ENCODE measurements at places on chromosomes 5 and 9. TPM values are rescaled to one million over a fixed set of nuclear protein-coding genes. Genes with fewer than 3 reads are reported as not detected.

MYO10 gene
- not detected for total RNA-seq

NR2F1-AS1 gene
- total RNA-seq = not detected

SEC61B gene
- 165 TPM for total RNA-seq

PDCD1LG2 gene
- 4.8 TPM for total RNA-seq

CCL28 gene
- total RNA-seq = 16.8 TPM

ZFP2 gene
- total RNA-seq = 0.15 TPM

PCDHB2 gene
- 0.20 TPM for total RNA-seq

GABRA6 gene
- total RNA-seq = not detected

NRARP gene
- 0.75 TPM for total RNA-seq

DNA sequence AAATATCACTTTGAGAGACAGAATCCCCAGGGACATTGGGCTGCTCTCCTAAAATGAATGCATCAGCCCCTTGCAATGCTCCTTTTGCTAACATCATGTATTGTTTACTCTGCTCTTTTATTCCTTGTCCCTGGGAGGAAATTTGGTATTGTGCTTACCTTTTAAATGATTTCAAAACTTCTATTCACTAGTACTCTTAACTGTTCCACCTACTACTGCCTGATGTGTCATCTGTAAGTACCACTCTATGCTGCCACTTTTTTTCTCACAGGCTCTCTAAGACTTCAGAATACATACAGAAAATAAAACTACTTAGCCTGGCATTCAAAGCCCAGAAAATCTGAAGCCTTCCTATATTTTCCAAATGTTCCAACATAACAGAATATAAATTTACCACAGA, 667.2 kb downstream of the BRINP1 start:
- no peak for DNase-seq

DNA sequence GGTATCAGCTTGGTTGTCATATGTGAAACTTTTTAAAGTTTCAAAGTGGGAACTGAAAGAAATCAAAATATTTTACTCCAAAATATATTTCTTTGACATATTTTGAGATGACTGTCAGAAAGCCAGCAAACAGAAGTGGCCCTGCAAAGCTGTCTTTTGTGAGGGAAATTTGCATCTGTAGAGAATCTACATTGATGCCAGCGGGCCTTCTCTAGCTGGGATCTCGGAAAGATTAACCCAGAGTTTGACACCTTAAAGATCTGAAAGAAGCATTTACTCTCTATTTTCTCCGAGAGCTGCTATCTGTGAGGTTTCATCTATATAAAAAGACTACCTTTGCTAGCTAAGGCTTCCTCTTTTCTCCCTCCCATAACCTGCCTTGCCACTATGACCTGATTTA, 303.6 kb downstream of the FBXL17 start:
- no peak for DNase-seq

- no peak for DNase-seq
These were observed 84.6 kb downstream of the USP20 start for GRCh38 chr9:129919841-129920240.

DNA sequence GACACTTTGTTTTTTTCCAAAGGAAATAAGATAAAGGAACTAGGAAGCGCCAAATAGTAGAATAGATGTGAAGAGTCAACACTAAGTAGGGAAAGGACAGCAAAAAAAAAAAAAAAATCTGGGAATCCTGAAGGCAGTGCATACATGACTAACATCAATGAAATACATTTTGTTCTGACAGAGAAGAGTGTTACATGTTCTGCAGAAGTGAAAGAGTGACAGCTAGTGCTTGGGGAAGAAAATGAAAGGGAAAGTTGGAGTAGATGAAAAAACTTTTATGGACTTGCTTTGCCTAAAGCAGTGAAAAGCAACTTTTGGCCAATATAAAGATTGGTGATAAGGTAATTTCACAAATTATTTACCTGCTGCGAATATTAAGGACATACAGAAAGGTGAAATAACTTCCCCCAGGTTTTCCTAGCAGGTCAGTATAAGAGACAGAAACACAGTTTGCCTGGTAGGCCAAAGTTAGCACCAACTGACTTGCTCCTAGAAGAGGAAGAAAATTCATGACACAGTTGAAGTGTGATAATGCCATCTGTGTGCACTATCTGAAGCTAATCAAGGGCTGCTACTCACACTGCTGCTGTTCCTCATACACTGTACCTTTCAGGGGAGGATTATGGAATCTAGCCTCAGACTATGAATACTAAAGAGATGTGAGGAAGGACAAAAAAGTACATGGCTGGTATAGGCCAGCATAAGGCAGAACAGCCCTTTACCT, 38.6 kb downstream of the RANBP6 start:
- no peak for DNase-seq

- no peak for DNase-seq
These were observed 8.1 kb downstream of the HBEGF start for GRCh38 chr5:140338336-140338735.

- no peak for DNase-seq
These were observed 80.7 kb downstream of the HAPLN1 start for GRCh38 chr5:83639911-83640310.

GRCh38 chr9:20351715-20352114, 270.6 kb downstream of the MLLT3 start:
- DNase-seq = no peak

- DNase-seq = no peak
These were observed 479.0 kb downstream of the CAAP1 start for GRCh38 chr9:26413611-26414010.

- no peak for DNase-seq
These were observed 4.1 kb downstream of the ASB6 start for GRCh38 chr9:129637673-129638439.

DNA sequence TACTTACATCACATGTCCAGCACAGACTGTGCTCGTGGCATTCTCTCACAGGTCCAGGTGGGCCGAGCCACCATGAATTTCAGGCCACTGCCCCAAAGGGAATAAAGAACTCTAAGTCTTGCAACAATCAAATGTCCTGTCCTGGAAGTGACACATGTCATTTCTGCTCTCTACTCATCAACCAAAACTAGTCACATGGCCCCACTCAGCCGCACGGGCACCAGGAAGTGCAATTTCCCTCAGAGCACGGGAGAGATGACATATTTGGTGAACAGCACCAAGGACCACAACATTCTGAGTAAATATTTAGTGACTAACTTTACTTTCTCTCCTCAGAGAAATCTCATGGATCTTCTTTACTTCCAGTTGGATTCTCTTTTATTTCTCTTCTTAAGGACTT, 131.1 kb upstream of the TUT7 start:
- peak; percentile 40 for DNase-seq

DNA sequence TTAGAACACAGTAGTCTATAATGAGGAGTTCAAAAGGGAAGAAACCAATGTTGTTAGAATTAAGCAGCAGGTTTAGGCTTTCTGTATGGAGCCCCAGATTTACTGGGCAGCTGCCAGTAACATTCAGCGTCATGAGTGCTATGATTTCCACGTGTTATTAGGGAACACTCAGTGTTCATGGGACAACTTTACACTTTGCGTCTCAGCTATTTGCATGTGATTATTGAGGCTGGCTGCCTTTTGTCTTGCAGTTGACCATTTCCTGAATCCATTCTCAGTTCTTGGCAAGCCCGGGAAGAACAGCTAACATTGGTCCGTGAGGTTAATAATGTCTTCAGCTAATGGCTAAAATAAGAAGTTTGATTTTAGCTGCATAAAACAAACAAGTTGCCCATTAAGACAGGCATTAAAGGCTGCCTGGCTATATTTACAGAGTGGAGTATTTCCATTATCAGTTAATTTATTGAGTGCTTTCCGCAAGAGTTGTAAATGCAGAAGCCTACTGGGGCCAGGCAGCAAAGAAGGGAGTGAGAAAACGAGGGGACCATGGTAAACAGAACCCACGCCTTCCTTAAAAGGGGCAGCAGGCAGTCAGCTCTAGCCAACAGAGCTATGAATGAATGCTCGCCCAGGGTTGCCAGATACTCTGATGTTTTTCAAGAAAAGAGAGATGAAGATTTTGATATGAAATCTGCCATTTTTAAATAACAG, 120.9 kb downstream of the PIP5K1B start:
- DNase-seq = no peak

DNA sequence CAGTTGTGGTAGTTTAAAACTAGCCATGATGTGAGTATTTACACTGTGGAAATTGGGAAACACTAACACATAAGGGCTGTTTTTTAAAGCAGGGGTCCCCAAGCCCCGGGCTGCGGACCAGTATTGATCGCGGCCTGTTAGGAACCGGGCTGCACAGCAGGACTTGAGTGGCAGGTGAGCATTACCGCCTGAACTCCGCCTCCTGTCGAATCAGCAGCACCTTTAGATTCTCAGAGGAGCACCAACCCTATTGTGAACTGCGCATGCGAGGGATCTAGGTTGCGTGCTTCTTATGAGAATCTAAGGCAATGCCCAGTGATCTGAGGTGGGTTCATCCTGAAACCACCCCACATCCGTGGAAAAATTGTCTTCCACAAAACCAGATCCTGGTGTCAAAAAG, 127.8 kb downstream of the PCSK5 start:
- DNase-seq = no peak

GRCh38 chr9:134175291-134175807, 11.0 kb upstream of the RNU6ATAC start:
- DNase-seq = no peak

DNA sequence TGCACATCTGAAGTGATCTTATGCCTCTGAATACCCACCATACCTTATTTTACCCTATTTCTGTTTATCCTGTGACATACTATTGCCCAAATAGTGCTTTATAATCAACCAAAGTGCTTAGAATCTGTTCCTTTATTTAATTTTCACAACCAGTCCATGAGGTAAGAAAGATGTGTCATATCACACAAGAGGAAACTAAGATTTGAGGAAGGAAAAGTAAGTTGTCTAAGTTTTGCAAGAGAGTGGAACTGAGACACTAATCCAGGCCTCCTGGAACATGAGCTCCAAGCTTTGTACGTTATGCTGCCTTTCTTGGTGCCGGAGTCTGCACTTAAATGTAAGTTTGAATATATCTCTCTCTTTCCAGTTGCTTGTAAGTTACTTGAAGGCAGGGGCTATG, 17.2 kb downstream of the KDM3B start:
- no peak for DNase-seq

GRCh38 chr5:9766581-9766980, 136.4 kb upstream of the TAS2R1 start:
- no peak for DNase-seq

DNA sequence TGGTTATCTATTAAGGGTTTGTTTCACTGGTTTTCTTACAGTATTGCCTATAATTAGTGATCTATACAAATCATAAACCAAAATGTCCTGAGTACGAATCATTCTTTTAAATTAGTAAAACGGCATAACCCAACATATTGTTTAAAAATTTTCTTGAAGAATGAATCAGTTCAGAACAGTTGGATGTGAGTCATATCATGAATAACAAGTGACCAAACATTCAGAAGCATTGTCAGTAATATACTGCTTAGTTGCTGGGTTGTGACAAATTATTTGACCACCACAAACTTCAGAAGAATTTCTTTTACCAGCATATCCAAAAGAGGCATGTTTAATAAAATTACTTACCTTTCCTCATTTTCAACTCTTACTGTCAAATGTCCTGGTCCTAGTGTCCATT, 111.2 kb downstream of the UNC13B start:
- no peak for DNase-seq

DNA sequence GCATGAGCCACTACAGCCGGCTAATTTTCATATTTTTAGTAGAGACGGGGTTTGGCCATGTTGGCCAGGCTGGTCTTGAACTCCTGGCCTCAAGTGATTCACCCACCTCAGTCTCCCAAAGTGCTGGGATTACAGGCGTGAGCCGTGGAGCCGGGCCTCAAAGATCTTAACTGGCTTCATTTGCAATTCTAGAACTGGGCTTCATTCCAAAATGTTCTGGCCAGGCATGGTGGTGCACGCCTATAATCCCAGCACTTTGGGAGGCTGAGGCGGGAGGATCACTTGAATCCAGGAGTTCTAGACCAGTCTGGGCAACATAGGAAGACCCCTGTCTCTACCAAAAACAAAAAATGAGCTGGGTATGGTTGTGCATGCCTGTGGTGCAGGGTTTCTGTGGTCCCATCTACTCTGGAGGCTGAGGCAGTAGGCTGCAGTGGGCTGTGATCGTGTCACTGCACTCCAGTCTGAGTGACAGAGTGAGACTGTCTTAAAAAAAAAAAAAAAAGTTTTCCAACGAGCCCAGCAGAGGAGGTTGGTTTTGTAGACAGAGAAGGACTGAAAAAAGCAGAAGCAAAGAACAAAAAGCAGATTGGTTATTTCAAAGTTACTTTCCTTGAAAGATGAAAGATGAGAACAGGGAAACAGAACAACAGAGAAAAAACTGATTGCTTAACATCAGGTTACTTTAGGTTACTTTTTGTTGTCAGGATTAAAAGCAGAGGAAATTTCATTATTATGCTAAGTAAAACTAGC, 78.2 kb downstream of the ANKRD55 start:
- no peak for DNase-seq

GRCh38 chr5:116291271-116291670, 206.4 kb downstream of the COMMD10 start:
- DNase-seq = no peak

- DNase-seq = no peak
These were observed 29.8 kb downstream of the PROP1 start for GRCh38 chr5:177966009-177966838.

- DNase-seq = no peak
These were observed 57.0 kb upstream of the FSD1L start for GRCh38 chr9:105390871-105391270.

DNA sequence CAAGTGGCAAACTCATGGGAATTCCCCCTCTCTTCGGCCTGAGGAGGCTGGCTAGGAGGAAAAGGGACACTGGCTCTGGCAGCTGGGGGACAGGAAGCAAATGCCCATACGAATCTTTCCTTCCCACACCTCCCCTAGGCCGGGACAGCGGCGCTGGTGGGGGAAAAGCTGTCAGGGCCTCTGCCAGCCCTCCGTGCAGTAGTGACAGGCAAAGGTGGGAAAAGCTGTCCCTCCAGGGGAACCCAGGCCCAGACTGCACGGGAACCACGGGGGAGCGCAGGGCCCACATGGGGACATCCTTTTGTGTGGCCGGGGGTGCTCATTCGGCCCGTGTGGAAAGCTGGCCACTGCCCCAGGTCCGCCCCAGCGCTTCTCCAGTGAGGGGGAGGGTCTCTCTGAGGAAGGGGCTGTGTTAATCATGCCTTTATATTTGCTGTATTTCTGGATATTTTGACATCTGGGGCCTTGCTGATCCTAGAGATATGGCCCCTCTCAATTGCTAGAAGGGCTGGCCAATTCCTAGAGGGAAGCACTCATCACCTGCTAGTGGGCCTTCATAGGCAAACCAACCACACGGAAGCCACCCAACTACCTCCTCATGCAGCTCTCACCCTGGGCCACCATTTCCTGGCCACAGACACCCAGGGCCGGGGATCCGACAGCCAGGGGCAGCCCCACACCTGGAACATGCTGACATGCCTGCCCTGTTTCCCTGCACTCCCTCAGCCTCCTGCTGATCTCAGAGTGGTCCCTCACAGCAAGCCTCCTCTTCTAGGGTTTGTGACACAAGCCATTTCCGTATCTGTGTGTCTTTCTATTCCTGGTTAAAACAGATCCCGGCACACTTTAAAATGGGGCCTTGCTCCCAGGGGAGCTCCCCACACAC, 138.8 kb downstream of the ROR2 start:
- no peak for DNase-seq

GRCh38 chr9:122777935-122778627, 10.7 kb upstream of the OR5C1 start:
- no peak for DNase-seq

GRCh38 chr9:32581512-32582143, 8.7 kb upstream of the NDUFB6 start:
- peak; percentile 33 for DNase-seq
